ENCODE measurements at places on chromosomes 3 and 15.

DNA sequence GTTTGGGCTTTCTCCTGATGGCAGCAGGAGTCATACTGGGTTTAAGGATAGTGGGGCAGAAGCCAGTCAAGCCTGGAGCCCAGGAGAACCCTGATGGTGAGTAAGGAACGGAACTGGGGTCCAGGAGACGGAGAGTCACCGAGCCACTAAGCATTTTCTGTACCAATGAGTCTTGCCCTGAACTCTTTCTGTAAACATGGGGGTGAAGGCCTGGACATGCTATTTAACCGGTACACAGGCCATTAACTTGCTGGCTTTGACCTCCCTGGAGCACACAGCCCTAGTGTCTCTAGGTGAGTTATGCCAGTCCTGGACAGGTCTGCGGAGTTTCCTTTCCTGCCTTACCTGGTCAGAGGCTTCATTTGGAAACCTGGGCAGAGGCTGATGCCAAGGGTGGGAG is 3.9 kb downstream of the SLC6A6 start:
- no peak for DNase-seq

GRCh38 chr3:43691120-43691995 is 620 bp downstream of the ABHD5 start:
- DNase-seq, result peak; percentile 28

GRCh38 chr3:51955893-51956770 is 951 bp downstream of the GPR62 start:
- DNase-seq, result peak; percentile 38

- no peak for DNase-seq
These were observed 69.4 kb downstream of the ITPR1 start for GRCh38 chr3:4562595-4562994.

DNA sequence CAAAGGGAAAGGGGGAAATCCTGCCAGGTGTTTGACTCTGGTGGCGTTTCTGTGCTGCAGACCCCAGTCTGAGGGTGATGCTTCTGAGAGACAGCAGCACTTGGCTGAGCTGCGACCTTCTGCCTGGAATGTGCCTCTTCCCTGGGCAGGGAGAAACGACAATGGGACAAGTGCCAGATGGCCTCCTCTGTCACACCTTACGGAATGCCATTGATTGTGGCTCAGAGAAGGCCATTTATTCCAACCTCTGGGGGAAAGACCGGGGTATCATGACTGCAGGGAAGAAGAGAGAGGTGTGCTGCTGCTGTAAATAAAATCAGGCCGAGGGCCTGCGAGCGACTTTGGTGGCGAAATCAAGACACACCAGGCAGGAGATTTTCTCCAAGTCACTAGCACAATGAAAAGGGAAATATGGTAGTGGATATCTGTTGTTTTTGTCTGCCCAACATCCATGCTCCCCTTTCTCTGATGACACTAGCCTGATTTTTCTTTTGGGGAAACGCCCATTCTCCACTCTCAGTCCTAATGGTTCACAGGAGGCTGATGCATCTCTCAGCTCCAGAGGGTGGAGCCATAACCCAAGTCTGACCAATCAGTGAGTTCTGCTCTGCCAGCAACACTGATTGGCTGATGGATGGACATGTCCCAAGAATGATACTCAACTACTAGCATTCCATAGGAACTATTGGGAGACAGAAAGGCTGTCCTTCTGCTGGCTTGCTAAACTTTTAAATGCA is 336.1 kb downstream of the FOXP1 start:
- DNase-seq, result peak; percentile 9

GRCh38 chr3:186888569-186888968 is 41.8 kb upstream of the ST6GAL1 start:
- no peak for DNase-seq

GRCh38 chr3:39810647-39811161 is 1.3 kb downstream of the MYRIP start:
- DNase-seq, result no peak
